Tibial artery (tissue), 4 donors: ENCODE measurements at places on chromosomes 7 and 10.
A peak's percentile ranks its signal among the peaks of the same experiment; 100 is the strongest.

DNA sequence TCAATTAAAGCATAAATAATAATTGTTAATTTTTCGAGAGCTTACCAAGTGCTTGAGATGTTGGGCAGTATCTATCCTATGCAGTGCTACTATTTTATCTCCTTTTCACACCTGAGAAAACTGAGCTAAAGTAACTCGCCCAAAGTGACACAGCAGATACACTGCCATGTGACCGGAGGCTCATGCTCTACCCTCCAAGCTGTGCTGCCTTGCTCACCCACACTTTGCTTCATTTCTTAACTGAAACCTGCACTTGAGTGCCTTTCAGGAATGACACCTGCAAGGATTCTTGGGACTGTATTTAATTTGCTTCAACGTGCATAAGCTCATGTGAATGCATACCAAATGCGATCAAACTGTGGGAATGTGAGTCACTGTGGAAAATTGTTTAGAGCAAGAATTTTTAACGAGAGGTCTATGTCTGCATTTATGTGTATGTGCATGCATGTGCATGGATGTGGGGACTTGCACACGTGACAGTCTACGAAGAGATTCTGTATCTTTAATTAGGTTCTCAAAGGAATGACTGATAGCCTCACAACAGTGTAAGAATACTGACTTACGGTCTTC, 119.2 kb downstream of the ADCYAP1R1 start:
- DNase-seq: no peak

- peak; percentile 28 for DNase-seq
Observed at GRCh38 chr10:5534051-5534821, 9.5 kb downstream of the CALML3 start.

GRCh38 chr7:155805826-155806095, 6.5 kb downstream of the SHH start:
- DNase-seq: no peak

- peak; percentile 46 for DNase-seq
Observed at GRCh38 chr7:143392875-143393266, 11.7 kb downstream of the ZYX start.

DNA sequence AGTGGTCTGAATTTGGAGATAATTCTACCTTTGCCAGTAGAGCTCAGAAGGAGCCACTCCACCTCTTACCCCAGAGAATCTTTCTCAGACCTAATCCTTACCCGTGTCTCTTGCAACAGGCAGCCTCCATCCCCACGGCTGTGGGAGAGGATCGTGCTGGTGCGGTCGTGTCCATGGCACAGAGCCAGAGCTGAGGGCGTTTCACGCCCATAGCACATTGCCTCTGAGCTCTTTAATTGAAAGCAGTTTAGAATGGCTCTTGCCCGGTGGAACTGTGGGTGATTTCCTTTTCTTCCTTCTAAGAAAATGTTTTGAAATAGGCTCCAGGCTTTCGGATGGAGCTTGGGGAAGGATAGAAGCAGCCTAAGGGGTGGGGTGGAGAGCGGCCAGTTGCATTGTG, 41.5 kb downstream of the PRF1 start:
- DNase-seq: peak; percentile 45

DNA sequence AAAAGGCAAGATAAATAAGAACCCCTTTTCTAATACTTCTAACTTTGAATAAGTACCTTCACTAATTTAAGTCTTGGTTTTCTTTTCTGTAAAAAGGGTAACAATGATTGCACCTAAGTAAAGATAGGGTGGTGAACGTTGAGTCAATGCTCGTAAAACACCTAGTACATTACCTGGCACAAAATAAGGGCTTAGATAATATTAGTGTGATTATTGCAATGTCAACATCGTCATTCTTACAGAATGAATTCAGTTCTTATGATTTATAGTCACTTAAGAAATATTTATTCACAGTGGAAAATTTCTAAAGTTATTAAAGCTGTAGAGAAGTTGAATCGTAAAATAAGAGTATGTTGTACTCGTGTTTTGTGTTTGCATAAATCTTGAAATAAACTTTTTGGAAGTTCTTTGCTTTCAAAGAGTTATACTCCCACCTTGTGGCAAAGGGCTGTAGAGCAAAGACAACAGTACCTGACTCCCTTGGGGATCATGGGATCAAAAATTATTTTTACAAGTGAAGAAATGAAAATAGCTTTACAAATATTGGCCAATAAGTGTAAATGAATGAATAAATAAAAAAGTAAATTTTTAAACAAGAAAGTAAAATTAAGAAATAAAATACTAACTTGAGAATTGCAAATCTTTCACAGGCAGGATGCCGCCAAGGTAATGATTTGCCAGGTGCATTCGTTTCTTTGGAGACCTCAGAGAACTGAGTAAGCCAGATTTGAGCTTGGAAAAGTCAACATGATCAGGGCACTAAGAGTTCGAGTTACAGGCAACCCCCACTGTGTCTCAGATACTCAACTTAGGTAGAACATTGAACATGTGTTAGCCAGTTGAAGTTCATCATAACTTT, 285.8 kb upstream of the CACNA2D1 start:
- DNase-seq: no peak

DNA sequence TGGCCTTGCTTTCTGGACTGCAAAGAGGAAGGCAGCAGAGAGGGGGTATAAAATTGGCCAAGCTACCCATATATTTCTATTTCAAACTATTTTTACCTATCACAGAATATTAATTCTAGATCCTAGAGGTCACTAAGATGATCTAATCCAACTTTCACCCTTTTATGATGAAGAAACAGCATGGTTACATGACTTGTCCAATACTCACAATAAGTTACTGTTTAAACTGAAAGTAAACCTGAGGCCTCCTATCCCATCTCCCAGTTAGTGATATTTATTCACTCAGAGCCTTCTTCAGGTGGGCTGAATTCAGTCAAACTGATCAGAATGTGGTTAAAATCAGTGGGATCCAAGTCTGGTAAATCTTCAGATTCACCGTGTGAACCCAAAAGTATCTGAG, 1345.1 kb downstream of the XPNPEP1 start:
- DNase-seq: no peak

DNA sequence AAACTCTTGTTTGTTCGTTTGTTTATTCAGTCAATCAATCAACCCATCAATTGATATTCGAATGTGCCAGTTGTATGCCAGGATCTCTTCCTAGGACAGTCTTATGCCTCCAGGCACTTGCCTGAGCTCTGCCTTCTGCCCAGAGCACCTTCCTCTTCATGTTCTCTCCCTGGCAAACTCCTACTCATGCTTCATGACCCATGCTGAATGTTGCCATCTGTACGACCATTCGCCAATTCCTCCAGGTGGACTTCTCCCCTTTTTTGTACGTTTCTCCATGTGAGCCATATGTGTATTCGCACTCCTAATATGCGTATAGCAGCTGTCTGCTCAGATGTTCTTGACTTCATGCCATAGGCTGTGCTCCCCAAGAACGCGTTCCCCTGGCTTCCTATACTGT, 142.7 kb downstream of the C10orf105 start:
- DNase-seq: no peak

DNA sequence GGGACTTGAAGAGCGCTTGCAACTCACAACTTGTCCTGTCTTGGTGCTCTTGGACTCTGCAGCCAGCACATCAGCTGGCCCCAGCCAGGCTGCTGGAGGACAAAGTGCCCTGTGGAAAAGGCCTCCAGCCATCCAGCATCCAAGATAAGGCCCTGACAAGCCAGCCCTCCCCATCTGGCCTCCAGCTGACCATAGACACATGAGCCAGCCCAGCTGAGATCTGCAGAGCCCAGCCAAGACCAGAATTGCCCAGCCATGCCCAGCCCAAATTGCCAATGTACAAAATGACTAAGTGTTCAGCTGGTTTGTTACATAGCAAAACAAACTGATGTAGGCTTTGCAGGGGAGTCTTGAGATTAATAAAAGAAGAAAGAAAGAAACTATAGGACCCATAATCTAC, 36.0 kb upstream of the FRMD4A start:
- DNase-seq: no peak

- no peak for DNase-seq
Observed at GRCh38 chr7:139749545-139749944, 28.3 kb downstream of the HIPK2 start.

DNA sequence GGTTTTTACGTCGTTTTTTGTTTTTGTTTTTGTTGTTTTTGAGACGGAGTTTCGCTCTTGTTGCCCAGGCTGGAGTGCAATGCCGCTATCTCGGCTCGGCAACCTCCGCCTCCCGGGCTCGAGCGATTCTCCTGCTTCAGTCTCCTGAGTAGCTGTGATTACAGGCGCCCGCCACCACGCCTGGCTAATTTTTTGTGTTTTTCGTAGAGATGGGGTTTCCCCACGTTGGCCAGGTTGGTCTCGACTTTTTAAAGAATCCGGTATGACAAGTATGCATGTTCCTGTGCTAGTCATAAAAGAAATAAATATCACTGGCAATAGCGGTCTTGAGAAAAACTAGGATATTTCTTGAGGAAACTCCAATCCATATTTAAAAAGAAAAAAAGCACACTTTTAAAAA, 2.7 kb upstream of the ARL4A start:
- no peak for DNase-seq

DNA sequence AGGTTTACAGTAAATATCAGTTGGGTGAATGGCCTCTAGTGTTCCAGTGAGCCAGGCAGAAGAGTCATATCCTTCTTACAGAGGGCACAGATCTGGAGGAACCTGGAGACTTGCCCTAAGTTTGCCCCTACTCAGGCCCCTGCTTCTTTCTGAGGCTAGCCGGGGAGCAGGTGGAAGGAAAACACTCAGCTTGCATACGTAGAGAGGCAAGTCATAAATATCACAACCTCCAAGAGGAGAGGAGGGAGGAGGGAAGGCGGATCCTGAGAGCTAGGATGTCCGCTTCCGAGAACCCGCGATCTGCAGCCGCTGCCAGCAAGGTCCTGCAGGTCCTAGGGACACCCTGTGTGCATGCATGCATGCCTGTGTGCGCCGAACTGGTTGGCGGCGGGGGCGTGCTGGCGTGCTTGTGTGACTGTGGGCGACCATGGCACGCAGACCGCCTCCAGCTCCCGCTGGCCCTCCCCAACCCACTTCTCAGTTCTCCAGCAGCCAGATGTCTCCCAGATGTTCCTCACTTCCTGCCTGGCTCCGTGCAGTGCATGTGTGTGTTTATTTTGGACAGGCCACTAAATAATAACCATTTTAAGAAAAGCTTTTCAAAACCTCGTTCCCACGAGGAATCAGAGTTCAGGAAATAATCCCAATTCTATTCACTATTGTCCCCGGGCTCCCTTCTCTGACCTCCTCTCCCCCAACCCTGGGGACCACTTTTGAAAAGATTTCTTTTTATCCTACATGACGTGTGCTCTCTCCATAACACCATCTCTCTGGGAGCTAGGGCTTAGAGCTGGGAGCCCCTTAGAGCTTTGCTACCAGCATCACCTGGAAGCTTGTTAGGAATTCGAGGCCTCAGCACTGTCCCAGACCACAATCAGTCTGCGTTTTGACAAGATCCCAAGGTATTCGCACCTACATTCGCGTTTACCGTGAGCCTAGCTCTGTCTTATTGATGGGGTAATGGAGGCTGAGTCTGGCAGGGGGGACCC, 32.4 kb downstream of the UNC5B start:
- DNase-seq: peak; percentile 60

DNA sequence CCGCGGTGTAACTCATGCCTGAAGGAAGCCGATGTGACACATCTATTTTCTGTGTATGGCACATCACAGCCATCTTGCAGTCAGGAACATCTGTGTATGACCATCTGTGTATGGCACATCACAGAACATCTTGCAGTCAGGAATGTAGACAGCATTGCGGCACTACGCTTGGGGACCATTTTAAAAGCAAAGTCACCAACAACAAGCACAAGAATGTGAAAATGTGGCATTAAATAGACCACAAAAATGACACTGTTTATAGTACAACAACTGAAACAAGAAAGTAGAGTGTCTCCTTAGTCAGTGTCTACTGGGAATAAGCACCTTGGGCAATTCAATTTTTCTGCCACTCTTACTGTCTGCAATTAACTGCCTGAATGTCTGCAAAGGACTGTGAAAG, 124.4 kb downstream of the HGF start:
- no peak for DNase-seq

- DNase-seq: no peak
Observed at GRCh38 chr10:1413823-1414222, 323.5 kb downstream of the ADARB2 start.

DNA sequence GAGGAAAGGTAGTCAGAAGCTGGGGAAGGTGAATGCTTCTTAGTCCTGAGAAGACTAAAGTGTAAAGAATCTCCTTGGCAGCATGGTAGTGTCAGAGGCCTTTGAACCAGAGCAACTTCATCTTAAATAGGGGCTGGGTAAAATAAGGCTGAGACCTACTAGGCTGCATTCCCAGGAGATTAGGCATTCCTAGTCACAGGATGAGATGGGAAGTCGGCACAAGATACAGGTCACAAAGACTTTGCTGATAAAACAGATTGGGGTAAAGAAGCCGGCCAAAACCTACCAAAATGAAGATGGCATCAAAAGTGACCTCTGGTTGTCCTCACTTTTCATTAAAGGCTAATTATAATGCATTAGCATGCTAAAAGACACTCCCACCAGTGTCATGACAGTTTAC, 351.6 kb downstream of the LRRTM3 start:
- DNase-seq: no peak

DNA sequence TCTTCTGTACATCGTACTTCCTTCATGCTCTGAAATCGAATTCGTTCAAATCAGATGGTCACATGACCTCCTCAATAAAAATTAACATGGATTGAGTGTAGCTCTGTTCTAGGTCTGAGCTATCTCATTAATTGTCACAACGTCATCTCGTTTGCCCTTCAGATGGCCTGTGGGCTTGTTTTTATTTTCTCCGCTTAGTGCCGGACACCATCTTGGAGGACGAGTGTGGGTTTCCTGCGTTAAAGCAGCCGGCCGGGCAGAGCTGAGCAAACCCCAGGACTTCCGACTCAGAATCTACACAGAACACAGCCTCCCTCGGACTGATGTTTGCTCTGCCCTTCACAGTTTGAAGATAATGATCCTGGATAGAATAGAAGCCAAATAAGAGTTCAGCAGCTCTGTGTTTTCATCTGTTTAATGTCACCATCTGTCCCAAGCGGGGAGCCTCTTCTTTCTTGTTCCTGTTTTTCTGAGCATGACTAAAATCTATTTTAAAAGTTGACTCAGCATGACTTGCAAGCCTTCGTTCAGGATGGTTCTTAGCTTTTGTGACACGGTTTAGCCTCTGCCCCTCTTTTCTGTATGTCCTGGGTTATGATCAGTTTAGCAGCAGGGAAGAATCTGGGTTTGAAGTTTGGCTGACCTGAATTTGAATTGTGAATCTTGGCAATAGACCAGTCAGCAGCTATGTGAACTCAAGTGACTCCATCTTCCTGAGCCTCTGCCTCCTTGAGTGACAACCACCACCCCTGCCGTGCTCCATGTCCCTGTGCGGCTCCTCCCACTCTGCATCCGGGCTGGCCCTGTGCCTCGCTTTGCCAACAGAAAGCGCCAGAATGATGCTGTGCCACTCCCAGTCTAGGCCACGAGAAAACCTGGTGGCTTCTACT, 30.6 kb upstream of the GALNTL5 start:
- peak; percentile 79 for DNase-seq

GRCh38 chr7:26419198-26419597, 127.5 kb downstream of the SNX10 start:
- no peak for DNase-seq

GRCh38 chr7:103115771-103116170, 33.1 kb downstream of the NAPEPLD start:
- DNase-seq: no peak

GRCh38 chr7:36788825-36789470, 64.7 kb upstream of the AOAH start:
- DNase-seq: no peak

- no peak for DNase-seq
Observed at GRCh38 chr7:154910125-154910524, 92.8 kb downstream of the PAXIP1 start.
